ENCODE measurements at places on chromosomes 12 and 14.

DNA sequence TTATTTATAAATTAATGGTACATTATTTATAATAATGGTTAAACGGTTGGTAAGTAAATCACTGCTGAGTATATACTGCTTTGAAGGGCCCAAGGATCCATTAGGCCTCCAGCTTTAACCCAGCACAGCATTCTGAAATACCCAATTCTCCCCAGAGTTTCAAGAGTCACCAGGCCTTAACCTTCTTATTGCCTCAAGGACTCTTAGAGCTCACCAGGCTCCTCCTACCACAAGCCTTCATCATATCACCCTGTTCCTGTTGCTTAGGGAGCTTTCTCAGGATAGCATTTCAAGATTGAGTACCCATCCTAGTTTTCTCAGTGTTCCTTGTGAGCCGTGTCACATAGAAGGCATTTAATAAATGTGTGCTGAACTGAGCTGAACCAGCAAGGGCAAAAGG lies 242.5 kb downstream of the FBXL14 start:
- DNase-seq: no peak

- no peak for DNase-seq
Measured at GRCh38 chr12:65171870-65172269, 2.5 kb downstream of the LEMD3 start.

- peak; percentile 58 for DNase-seq
Measured at GRCh38 chr14:106024983-106025604, 498.7 kb downstream of the TMEM121 start.

- DNase-seq: no peak
Measured at GRCh38 chr12:5784462-5785130, 160.5 kb downstream of the ANO2 start.

DNA sequence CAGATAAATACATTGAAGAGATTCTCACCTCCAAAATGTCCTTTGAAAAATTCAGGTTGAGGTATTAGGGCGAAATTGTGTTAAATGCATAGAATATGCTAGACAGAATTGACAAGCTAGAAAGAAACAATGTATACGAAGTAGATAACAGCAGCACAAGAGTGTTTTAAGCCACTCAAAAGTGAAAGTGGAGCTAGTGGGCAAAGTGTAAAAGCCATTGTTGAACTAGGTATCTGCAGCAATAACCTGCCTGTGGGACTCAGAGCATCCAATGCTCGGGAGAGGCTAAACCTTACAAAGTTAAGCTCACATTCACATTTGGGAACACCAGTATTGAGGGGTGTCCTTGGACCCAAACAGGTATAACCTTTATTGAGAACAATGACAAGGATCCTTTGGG lies 180.6 kb upstream of the TMPO start:
- no peak for DNase-seq

DNA sequence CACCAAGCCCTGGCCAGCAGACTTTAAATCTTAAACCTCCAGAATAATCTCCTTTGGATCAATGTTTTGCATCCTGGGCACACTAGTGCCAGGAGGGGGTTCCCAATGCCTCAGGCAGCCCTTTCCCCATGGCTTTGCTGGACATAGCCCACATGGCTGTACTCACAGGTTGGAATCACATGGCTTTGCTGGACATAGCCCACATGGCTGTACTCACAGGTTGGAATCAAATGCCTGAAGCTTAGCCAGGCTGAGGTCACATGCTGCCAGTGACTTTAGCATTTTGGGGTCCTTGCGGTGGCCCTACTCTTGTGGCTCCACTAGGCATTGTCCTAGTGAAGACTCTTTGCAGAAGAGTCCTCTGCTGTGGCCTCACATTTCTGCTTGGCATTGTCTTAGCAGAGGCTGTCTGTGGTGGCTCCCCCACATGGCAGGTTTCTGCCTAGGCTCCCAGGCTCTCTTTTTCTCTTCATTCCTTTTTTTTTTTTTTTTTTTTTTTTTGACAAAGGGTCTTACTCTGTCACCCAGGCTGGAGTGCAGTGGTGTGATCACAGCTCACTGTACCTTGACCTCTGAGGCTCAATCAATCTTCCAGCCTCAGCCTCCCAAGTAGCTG lies 13.0 kb downstream of the FLVCR2 start:
- no peak for DNase-seq

- DNase-seq: no peak
Measured at GRCh38 chr12:100796621-100797020, 2.0 kb downstream of the ANO4 start.

- DNase-seq: no peak
Measured at GRCh38 chr12:96020314-96021003, 14.9 kb downstream of the LTA4H start.

DNA sequence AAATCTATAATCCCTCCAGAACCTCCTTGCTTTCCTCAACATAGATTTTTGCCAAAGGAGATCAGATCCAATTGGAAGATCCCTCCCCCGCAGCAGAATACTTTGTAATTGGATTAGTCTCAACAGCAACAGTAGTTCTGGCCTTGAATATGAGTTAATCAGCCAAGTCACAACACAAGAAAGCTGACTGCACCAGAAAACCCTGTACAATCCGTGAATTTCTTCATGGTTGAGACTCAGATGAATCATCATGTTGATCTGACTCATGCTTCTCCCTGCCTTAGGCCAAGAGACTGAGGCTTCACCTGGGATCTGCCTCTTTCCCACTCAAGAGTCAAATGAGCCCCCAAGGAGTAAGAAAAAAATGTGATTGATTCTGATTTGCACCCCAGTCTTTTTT lies 3.0 kb upstream of the METTL17 start:
- DNase-seq: no peak

- no peak for DNase-seq
Measured at GRCh38 chr12:59344224-59344623, 251.6 kb upstream of the SLC16A7 start.

- no peak for DNase-seq
Measured at GRCh38 chr14:49769581-49770211, 1.7 kb downstream of the KLHDC2 start.

DNA sequence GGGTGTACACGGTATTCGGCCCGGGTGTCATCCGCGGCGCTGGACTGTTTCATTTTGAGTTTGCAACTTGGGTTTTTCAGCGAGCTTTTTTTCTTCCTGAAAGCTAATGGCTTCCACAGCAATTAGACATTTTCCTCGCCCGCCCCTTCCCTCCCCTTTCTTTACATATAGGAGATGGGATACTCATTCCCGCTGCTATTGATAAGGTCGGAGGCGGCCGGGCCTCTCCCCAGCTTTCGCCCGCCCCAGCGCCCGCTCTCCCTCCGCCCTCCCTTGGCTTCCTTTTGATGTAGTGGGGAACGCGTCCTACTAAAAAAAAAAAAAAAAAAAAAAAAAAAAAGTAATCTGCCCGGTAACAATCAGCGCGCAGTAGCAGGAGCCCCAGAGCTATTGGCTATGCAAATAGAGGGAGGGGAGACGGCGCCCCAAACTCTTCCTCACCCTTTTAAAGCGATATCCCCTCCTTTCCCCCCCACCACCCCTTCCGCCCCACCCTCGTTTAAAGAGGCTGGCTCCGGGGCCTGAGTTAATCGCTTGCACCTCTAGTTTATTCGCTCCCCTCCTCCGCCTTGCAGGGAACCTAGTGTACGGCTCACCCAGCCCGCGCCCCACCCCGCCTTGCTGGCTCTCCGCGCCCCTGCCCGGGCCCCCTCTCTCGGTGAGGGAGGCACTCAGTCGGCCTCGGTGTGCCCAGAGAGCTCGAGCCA lies 1.7 kb upstream of the CCND2 start:
- DNase-seq: peak; percentile 85

DNA sequence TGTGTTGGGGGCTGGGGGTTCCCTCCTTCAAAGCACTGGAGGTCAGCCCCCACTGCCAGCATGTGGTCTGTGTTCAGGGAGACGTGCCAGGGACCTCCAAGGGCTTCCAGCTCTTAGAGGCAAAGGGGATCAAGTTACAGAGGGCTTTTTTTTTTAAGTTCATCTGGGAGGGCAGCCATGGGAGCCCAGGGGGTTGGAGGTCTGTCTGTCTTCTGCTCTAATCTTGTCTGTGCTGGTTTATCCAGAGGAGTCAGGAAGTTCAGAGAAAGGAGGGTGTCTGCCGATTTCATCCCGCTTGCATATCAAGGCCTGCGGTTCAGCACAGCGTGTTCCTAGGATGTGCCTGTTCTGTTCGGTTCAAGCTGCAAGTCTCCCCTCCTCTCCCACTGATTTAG lies 72.2 kb downstream of the TMEM132C start:
- DNase-seq: no peak

DNA sequence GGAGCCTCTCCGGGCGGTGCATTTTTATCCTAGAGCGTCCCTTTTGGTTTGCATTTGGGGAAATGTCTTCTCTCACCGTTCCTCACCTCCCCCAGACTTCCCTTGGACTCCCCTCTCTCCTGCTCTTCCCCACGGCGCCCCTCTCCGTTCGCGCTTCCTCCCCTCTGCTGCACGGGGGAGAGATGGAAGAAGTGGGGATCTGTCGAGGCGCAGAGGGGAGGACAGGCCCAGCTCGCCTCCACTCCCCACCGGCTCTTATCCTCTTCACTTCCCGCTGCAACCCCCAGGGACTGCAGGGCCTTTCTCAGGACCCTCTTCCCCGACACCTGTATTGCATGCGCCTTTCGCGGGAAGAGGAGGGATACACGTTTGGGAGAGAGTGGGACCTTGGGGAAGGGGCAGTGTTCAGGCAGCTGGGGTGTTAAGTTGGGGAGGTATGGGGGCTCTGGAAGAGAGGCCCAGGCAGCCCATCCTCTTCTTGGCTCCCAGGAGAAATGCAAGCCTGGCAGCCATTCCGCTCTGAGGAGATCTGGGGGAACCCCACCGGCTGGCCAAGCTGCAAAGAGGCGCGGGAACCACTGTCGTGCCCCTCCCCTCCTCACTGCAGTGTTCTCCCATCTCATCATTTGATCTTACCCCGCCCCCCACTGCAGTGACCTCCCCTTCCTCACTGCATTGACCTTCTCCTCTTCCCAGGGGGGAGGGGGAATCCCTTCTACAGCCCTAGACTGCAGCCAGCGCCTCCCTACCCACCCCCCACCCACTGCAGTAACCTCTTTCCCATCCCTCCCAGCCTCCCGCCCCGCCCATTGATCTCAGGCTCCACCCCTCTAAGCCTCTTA lies 788 bp downstream of the ENO2 start:
- DNase-seq: peak; percentile 65

DNA sequence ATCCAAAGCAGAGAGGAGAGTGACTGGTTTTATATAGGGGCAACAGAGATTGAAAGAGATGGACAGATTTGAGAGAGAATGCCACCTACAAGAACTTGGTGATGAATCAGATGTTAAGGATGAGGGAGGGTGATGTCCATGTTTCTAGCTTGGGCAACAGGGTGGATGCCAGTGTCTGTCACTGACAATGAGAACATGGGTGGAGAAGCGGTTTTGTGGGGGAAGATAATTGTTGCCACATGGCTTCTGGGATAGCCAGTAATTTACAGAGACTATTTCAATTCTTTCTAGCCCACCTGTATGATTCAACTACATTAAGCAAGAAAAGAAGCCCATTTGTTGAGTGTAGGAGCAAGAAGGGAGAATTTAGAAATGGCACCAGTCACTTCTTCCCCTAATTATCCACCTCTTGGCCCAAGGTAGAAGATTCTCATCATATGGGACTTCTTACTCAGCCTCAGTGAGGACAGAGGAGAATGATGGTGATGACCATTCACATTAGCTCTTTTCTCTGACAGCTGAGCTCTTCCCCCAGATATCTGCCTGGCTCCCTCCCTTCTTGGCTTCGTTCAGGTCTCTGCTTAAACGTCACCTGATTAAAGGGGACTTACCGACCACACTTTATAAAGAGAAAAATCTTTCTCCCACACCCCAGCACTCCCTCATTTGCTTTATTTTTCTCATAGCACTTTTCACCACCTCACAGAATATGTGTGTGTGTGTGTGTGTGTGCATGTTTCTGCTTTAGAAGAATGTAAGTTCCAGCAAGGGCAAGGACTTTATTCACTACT lies 117.8 kb downstream of the DUSP6 start:
- DNase-seq: no peak

DNA sequence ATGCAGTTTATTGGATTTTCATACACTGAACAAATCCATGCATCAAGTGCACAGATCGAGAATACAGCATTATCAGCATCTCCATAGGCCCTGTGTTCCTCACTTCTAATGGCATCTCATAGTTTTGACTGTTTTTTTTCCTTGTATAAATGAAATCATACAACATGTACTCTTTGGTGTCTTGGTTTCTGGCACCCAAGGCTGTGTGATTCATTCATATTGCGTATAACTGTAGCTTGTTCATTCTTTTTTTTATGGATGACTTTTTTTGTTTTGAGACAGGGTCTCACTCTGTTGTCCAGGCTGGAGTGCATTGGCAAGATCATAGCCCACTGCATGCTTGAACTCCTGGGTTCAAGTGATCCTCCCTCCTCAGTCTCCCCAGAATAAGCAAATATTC lies 14.3 kb downstream of the RASSF8 start:
- no peak for DNase-seq

DNA sequence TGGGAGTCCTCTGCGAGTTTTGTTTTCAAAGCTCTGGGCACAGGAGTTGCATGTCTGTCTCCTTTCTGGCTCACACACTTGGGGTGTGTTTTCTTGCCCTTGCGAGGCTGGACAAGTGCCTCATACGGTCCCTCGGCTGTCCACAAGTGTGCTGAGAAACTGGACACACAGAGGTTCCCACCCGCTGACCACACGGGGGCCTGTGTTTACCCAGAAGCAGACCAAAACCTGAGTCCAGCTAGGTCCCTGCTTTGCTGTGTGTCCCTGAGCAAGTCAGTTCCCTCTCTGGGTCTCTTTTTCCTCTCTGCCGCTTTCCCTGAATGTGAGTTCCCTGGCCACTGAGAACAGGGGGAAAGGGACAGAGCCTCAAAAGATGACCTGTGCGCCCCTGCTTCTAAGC lies 678 bp upstream of the OAS2 start:
- DNase-seq: no peak

DNA sequence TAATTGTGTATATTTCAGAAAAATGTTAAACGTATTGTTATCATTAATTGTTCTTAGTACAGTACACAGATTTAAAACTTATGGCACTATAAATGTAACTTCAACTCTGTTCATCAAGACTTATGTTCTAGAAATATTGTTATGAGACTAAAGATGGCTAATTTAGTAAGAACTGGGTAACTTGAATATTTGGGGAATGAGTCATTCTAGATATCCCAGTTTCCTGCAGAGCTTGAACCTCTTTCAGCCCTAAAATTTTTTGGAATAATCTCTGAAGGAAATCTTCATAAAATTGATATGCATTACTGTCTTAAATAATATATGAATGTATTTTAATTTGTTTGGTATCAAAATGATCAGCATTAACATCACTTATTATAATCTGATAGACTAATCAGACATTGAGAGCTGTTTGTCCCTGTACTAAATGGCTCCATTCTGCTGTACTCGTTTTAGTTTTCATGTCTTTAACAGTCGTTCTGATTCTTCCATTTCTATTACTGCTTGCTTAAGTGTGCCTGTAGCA lies 87.1 kb downstream of the VEZT start:
- DNase-seq: no peak

- peak; percentile 62 for DNase-seq
Measured at GRCh38 chr14:21894003-21894897, 220.6 kb upstream of the OR4E1 start.

DNA sequence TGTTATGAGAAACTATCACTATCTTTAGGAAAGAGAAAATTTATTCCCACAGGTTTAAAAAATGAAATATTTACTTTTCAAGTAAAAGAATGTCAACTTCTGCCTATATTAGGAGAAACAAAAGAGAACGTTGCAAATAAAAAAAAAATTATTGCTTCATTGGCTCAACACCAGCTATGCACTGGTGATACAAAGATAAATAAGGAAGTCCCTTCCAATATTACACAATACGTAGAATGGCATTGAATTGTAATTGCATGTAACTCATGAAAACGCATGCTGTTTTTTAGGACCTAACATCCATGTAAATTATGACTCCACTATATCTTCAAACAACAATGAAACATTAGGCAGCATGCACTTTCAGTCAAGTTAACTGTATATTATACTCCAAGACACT lies 56.4 kb upstream of the RERGL start:
- no peak for DNase-seq

All from activated CD4-positive, alpha-beta T cell treated with anti-CD3 and anti-CD28 coated beads, Interleukin-2, amount 50 U/mL, for 48 hours (primary cell).